ENCODE measurements at places on chromosomes 6 and 20. TPM values are rescaled to one million over a fixed set of nuclear protein-coding genes. Genes with fewer than 3 reads are reported as not detected.
A peak's percentile ranks its signal among the peaks of the same experiment; 100 is the strongest.

MTFR2 gene
- 0.21 TPM for polyA plus RNA-seq

MTG2 gene
- 40.7 TPM for polyA plus RNA-seq

LY6G5B gene
- polyA plus RNA-seq: 5.3 TPM

MROH8 gene
- polyA plus RNA-seq: 1.4 TPM

EPB41L1 gene
- polyA plus RNA-seq: 8.5 TPM

ETV7 gene
- 0.06 TPM for polyA plus RNA-seq

CNBD2 gene
- polyA plus RNA-seq: 7.7 TPM

NUS1 gene
- polyA plus RNA-seq: 9.1 TPM

ESR1 gene
- polyA plus RNA-seq: 0.19 TPM

POU5F1 gene
- polyA plus RNA-seq: 0.91 TPM

BAG2 gene
- 4.5 TPM for polyA plus RNA-seq

PGC gene
- not detected for polyA plus RNA-seq

LCA5 gene
- polyA plus RNA-seq: 0.42 TPM

DNA sequence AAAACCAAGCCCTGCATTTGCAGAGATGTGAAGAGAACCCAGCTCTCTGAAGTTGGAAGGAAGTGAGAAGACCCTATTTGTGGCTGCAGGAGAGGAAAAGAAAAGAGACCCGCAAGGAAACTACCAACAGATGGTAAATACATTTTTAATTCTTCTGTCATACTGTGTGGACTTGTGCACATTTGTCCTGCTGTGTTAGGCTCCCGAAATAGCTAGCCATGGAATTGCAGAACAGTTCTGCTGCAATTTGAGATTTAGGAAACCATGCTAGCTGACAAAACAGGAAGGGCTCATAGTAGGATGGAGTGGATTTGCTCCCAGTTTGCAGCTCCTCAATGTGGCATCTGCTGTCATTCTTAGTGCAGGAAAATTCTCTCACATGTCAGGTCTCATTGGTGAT is 12.1 kb upstream of the ATXN1 start:
- no peak for DNase-seq

- DNase-seq: no peak
Measured at GRCh38 chr6:104941729-104942091, 15.2 kb upstream of the LIN28B start.

DNA sequence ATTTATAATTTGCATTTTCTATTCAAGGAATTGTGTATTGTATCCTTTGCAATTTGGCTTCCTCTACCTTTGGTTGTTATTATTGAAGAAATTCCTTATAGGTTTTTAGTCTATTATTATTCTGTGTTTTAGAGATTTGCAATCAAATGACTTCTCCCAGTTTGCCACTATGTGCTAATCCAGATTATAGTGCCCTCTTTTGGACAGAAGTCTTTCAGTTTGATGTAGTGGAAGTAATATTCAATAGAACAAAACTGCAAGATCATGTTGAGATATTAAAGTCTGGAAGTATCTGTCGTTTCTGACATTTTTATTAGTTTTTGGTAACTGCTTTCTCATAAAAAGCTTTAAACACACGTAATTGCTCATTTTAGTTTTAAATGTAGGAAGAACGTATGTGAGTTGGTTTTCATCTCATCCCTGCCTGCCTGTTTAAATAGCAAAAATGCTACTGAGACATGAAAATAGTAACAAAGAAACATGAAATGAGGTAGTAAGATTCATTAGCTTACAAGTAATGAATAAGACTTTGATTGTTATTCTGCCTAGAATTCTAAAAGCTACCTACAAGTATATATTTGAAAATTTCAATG is 72.8 kb downstream of the RTN4IP1 start:
- DNase-seq: no peak

GRCh38 chr20:47220161-47220582 is 136.3 kb downstream of the ZMYND8 start:
- DNase-seq: no peak

- DNase-seq: no peak
Measured at GRCh38 chr20:11247046-11248010, 573.5 kb upstream of the JAG1 start.

GRCh38 chr6:147567141-147567805 is 58.8 kb downstream of the SAMD5 start:
- DNase-seq: no peak

GRCh38 chr6:16205377-16206144 is 32.8 kb upstream of the GMPR start:
- no peak for DNase-seq

DNA sequence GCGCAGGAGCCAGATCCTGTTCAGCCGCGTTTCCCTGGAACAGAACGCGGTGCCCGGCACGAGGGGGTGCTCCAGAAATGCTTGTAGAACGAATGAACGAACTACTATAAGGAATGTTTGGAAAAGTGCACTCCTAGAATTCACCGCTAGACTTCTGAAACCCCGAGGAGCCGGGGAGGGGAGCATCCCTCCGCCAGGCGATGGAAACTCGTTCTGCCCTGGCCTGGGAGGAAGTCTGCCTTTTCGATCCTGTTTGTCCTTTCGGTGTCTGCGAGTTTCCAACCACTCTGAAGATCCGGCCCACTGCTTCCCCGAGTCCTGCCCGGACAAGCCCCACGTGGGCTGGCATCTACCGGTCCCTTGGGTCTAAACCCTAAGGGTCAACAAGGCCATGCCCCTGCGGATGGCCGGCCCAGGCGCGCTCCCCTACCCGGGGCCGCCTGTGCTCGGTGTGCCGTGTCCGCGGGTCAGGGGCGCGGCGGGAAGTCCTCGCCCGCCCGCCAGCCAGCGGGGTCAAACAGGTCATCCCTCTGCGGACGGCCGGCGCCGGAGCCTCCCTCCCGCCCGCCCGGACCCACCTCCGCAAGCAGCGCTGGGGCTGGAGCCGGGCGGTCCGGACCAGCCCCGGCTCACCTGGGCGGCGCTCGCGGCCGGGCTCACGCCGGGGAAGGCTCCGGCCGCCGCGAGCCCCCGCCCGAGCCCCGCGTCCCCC is 526 bp downstream of the SULF2 start:
- peak; percentile 39 for DNase-seq

GRCh38 chr6:109793021-109793420 is 101.9 kb downstream of the FIG4 start:
- no peak for DNase-seq

DNA sequence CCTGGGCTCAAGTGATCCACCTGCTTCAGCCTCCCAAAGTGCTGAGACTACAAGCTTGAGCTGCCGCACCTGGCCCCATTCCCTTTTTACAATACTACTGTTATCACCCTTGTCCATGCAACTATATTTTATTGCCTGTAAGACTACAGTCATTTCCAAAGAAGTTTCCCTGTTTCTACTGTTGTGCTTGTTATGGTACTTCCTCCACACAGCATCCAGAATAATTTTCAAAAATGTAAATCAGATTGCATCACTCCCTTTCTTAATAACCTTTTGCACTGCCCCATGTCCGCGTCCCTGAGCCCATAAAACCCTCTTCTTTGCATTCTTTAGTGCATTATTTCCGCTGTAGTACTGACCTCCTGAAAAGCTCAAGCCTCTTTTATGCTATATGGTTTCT is 128.9 kb upstream of the AKIRIN2 start:
- DNase-seq: no peak

- DNase-seq: no peak
Measured at GRCh38 chr6:41187924-41188886, 12.7 kb downstream of the TREML2 start.

GRCh38 chr20:3227936-3228749 is 10.8 kb downstream of the SLC4A11 start:
- DNase-seq: no peak

- DNase-seq: no peak
Measured at GRCh38 chr20:35823147-35823546, 51.3 kb downstream of the PHF20 start.

DNA sequence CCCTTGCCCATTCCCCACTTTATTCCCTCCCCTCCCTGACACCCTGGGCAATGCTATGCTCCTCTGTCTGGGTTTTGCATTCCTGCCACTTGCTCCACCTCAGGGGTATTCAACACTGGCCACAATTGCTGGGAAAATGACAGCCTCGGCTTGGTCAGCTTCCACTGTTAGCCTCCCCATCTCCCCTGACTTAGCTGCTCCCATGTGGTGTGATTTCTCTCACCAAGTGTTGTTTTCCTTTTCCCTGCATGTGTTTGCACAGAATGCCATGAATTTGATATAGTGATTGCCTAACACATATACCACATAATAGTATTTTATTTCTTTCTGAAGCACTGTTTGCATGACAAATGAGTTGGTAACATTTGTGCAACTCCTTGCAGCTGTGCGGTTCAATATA is 1.4 kb upstream of the LEMD2 start:
- DNase-seq: no peak

DNA sequence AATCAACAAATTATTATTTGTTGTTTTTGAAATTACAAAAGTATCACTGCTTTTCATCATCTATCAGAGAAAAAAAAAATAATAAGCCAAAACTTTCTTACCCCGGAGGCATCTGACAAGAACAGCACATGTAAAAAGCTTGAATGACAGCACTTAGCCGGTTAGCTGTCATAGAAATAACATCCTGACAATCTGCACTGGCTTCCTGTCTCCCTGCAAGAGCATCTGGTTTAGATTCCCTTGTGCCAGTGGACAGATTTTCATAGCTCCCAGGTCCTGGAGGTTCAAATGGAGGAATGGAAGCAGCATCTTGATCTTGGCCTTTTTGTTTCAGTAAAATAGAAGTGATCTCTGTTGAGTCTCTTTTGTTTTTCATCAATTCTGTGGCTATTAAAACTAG is 74.8 kb downstream of the HACE1 start:
- DNase-seq: no peak

GRCh38 chr6:30600451-30600961 is 16.5 kb downstream of the PPP1R10 start:
- DNase-seq: peak; percentile 33

GRCh38 chr6:87879132-87879861 is 168.3 kb upstream of the SPACA1 start:
- DNase-seq: no peak

DNA sequence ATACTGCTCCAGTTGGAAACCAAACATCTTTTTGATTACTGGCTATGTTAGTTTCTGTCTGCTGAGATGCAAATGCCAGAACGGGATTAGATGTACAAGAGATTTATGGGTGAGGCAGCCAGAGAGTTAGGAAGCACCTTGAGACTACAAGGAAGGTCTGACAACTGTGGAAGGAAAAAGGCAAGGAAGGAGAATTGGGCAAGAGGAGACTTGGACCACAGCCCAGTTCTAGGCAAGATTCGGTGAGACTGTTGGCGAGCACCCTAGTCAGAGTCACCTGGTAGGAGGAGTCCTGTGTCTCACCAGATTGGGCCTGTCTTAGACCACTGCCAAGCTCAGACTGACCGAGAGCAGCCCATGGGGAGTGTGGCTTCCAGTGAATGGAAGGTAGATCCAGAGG is 91.8 kb upstream of the F13A1 start:
- no peak for DNase-seq

DNA sequence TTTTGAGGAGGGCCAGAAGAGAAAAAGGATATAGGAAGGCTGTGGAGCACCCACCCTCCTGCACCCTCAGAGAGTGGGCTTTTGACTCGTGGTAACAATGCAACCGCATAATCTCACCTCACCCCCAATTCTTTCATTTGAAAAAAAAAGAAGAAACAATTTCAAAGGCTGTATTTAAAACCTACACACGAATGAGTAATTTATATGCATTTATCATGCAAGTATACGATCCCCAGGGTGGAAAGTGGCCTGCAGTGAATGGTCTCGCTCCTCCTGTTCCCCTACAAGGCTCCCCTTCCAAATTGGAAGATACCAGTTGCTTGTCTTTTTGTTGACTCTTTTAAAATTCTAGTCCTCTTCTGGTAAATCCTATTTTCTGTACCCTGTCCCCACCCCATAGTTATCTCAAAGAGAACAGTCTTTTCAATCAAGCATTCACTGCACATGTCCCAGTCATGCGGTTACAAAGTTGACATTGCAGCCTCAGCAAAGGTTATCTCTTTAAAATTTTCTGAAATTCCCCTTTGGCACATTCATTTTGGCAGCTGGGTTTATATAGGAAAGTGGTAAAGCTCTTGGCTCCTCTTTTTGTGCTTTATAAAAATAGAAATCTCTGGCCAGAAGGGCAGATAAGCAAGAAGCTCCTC is 110.6 kb downstream of the ARID1B start:
- DNase-seq: no peak

DNA sequence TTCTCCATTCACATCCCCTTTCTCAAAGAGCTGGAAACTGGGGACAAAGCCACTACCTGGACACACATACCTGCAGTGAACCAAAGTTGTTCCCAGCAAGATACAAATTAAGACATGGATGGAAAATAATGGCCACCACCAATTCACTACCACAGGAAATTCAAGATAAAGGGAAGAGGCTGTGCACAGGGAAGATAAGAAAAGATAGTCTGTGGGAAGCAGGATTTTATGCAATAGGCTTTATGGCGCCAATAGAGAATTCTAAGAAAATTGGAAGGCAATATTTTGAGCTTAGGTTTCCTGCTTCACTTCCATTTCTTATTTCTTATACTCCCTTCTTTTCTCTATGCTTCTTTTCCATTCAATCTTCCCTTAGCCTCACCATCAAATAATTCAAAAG is 9.9 kb downstream of the GPX6 start:
- DNase-seq: no peak

GRCh38 chr20:44914924-44915323 is 5.1 kb downstream of the PABPC1L start:
- DNase-seq: no peak

- no peak for DNase-seq
Measured at GRCh38 chr6:27260836-27261375, 13.4 kb downstream of the PRSS16 start.

GRCh38 chr6:133972388-133972787 is 19.4 kb downstream of the TBPL1 start:
- no peak for DNase-seq

DNA sequence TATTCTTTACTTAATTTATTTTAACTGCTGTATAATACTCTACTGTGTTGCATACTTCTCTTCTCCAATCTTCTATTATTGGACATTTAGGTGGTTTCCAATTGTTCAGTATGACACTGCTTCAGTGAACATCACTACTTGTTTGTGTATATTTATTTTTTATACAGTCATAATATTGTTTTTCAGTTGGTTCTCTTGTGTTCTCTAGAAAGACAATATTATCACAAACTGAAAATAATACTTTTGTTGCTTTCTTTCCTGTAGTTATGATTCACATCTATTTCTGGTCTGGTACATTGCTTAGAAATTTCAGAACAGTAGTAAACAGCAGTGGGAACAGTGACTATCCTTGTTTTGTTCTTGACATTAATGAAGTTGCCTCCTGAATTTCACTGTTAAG is 62.8 kb upstream of the GTSF1L start:
- DNase-seq: no peak

DNA sequence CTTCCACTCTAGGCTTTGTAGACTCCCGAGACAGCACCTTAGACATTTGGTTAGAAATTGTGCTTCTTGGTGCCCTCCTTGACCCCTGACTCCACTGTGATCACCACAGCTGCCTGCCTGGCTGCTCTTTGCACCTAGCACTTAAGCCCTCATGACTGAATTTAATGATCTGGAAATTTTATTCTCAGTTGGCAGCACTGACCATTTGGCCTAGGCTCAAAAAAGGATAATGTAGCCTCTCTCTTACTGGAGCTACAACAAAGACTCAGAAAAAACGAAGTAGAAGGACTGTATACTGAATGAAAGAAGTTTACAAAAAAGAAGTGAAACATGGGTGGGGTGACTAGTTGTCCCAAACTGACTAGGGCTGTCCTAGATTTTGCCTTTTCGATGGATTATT is 11.3 kb upstream of the ABRACL start:
- DNase-seq: no peak

GRCh38 chr6:119209452-119210205 is 131.2 kb upstream of the FAM184A start:
- no peak for DNase-seq

- no peak for DNase-seq
Measured at GRCh38 chr20:60131375-60131774, 173.2 kb downstream of the CDH26 start.

- no peak for DNase-seq
Measured at GRCh38 chr20:25643716-25644115, 19.9 kb upstream of the NANP start.
